T-helper 2 cell (primary cell): ENCODE measurements at places on chromosomes 16 and 17.

DNA sequence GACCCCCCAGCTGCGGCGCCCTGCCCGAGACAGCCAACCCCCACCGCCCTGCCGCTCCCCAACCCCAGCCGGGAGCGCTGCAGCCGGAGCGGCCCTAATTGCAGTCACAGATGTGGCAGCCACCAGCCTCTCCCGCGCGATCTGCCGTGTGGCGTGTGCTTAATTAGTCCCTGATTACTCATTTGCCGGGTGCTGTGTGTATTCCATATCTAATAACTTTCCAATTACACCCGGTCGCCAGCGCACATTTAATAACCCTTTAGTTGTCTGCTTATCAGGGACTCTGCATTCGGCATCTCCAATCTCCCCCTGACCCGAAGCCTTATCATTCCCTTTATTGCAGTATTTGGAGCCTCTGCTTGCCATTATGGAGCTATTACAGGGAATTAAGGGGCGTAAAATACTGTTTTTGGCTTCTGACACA lies 236.7 kb upstream of the CIBAR2 start:
- no peak for DNase-seq

DNA sequence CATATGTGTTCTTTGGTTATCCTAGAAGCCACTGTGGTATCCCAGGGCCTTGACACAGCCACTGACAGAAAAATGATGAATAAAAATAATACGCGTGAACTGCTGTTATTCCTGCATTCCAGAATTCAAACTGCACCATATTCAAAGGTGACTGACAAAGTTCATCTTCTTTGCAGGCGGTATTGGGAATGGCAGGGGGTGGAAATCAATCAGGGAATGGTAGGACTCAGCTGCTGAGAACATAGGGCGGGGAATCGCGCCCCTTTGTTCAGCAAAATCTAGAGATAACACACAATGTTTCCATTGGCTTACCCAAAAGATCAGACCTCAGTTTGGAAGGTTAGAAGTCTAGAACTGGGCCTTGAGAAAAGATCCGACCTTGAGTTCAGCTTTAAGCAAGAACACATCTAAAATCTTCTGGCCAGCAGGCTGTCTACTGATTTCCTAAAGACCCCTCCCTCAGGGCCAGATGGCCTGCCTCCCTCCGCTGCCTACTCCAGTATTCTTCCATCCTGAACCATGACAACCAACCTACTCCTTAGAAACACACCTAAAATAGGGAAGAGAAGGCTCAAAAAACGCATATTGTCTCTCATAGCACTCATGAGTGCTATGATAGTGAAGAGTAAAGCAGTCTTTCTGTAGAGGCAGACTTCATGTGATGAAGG lies 34.1 kb downstream of the CDK5R1 start:
- no peak for DNase-seq

GRCh38 chr16:8568231-8568617 lies 22.1 kb downstream of the TMEM114 start:
- no peak for DNase-seq

DNA sequence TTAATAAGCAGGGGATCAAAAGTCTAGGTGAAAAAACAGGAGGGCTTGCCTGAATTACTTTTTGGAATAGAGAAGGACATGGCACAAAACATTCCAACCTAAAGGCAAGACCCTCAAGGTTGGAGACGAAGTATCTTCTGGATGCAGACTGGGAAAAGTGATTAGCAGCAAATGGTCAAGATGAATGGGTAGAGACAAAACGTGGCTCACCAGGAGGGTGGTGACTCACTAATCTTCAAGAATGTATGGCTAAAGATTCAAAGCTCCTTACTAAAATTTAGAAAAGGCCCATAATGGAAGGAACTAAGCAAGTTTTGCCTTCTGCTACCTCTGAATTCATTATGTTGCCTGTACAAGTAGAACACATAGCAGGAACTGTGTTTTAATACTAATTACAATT lies 469.5 kb upstream of the RBFOX1 start:
- DNase-seq: no peak

- DNase-seq: peak; percentile 10
These were observed 63.3 kb upstream of the MTMR4 start for GRCh38 chr17:58577696-58578095.

DNA sequence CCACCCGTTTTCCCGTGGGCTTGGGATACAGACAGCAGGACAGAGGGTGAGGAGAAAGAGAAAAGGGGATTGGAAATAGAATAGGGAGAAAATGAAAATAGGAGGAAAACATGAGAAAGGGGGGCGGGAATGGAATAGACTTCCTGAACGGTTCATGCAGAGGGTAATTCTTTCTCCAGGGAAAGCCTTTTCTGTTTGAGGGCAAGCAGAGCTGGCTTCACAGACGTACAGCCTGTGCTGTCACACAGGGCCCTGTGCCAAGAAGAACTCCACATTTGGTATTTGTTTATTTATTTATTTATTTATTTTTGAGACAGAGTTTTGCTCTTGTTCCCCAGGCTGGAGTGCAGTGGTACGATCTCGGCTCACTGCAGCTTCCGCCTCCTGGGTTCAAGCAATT lies 12.0 kb downstream of the MILR1 start:
- no peak for DNase-seq

DNA sequence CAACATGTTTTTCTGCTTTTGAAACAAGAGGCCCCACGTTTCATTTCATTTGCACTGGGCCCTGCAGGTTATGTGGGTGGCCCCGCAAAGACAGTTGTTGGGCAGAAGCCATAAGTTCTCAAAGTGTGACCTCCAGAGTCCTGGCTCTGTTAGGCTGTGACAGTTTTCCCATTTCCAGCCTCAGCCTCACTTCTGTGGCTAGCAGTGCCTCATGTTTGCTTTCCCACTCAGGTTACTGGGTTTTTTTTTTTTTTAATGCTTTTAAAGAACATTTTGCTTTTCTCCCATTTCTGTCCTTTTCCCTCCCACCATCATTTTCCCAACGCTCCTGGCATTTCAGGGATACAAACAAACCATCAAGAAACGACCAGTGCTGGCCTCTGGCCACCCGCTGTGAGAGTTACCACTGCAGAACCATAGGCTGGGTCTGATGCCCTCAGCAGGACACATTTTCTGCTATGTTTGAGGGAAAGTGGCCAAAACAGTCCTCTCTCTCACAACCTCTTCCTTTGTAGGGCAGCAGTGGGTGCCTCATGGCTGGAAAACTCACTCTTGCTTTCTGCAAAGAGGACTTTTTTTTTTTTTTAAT lies 159.0 kb upstream of the MPHOSPH6 start:
- no peak for DNase-seq

GRCh38 chr16:63822818-63823217 lies 1299.0 kb downstream of the CDH11 start:
- no peak for DNase-seq

- no peak for DNase-seq
These were observed 16.4 kb downstream of the ZNF778 start for GRCh38 chr16:89233678-89234490.

GRCh38 chr16:69688589-69688988 lies 37.8 kb downstream of the NQO1 start:
- DNase-seq: no peak

- no peak for DNase-seq
These were observed 37.0 kb upstream of the ZNF750 start for GRCh38 chr17:82876602-82877379.

- DNase-seq: peak; percentile 25
These were observed 42.6 kb upstream of the SKAP1 start for GRCh38 chr17:48472411-48473281.

- DNase-seq: no peak
These were observed 239.4 kb upstream of the CPHXL start for GRCh38 chr16:75965504-75966374.

DNA sequence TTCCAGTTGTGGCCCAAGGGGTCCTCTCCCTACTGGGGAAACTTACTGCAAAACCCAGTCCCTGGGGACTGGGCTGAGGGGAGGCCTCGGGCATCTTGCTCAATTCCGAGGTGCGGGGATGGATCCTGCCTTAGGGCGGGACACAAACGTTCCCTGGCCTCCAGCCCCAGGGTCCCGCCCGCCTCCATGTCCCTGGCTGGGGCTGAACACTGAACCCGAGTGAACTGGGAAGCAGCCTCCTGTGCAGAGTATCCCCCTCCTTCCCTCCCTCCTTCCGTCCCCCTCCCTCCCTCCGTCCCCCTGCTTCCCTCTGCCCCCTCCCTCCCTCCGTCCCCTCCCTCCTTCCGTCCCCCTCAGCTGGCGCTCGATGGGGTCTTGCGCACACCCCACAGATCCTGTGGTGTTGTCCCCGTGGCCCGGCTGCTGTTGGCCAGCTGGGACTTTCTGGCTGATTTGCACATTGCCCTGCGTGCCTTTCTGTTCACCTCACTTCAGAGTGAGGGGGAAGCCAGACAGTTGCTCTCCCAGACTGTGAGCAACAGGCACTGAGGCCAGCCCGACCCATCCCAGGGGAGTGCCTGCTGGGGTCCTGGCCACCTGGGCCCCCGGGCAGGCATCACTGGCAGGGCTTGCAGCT lies 5.5 kb downstream of the TRAF7 start:
- DNase-seq: no peak

DNA sequence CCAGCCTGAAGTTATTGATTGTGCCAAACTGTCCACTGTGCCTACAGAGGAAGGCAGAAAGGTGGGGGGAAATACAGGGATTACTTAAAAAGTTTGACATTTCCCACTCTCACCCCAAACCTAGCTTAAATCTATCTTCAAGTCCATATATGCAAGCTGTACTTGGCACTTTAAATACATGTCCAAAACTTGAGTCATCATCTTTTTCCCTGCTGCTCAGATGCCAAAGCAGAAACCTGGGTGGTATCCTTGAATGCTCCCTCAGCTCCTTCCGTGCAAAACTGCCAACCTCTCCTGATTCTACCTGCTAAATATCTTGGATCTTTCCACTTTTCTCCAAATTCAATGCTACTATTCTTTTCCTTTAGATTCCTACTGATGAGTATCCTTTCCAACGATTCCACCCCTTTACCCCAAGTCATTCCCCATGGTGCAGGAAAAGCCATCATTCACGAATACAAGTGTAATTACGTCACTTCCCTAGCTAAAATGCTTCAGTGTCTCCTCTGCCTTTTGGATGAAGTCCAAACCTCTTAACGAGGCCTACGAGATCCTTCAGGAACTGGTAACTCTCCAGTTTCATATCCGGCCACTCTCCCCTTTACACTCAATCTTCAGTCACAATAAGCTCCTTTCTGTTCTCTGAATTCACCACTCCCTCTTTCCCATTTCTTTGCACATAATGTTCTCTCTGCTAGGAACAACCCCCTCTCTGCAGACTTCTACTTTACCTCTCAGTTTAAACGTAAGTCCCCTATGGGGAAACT lies 9.3 kb downstream of the BECN1 start:
- no peak for DNase-seq

GRCh38 chr16:53730693-53731092 lies 26.7 kb downstream of the FTO start:
- DNase-seq: no peak

DNA sequence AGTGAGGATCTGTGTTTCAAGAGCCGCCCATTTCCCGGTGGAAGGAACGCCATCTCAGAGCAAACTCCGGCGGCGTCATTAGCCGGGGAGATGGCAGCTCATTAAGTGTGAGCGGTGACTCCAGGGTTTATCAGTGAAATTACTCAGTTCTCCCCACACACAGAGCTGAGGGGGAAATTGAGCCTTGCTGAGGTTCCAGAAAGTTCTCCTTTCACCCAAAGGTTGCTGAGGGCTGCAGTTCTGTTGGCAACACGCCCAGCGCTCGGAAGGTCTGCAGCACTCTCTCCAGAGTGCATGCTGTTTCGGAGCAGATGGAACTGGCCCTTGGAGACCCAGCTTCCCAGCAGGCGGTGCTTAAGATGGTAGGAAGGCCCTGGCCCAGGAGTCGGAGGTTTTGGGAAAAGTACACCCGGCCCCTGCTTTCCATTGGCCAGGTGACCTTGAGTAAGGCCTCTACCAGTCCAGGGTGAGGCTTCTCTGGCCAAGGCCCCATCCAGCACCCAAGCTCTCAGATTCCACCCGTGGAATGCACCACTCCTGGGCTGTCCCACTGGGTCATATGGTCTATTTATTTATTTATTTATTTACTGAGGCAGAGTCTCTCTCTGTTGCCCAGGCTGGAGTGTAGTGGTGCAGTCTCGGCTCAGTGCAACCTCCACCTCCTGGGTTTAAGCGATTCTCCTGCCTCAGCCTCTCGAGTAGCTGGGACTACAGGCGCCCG lies 167.7 kb upstream of the CIBAR2 start:
- no peak for DNase-seq

DNA sequence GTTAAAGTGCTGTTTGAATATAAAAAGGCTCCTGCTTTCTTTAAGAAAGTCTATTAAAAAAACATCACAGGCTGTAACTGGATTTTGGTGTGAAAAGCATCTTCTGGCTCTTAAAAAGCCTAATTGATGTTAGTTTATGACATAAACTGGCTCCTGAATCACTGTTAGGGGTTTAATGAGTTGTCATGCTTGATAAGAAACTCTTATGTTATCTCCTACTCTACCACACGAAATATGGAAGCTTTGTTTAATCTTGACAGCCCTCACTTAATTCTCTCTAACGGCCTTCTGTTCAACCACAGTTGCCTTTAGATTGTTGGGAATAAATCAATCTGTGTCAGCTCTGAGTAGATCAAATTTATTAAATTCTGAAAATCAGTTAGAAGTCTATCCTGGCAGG lies 51.5 kb downstream of the CPPED1 start:
- no peak for DNase-seq

DNA sequence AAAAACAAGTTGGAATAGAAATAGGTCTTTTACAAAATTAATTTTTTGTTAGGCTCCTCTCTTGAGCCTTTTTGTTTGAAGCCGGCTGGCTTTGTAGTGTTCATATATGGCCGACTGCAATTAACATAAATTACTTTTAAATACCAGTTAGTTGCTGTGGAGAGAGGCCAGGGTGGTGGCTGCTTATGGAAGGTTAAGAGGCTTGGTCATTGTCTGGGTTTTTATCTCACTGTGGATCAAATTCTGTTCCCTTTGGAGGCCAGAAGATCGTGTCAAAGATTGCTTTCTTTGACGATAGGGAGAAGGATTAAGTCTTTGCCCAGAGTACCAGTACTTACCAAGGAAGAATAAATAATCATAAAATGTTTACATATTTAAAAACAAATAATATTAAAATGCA lies 39.9 kb downstream of the MSI2 start:
- no peak for DNase-seq

DNA sequence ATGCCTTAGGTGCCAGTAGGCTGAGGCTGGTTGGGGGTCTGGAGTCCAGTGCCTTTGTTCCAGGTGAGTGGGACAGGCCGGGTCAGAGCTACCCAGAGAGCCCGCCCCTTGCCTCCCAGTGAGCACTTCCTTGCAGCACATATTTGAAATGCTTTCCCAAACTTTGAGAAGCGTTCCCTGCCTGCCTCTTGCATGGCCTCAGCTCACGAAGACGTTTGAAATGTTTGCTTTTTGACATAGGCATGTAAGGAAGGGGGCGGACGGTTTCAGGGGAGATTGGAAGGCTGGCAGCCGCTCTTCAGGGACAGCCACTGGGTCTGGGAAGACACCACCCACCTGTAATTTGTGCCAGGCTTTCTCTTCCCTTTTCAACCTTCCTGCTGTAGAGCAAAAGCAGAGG lies 5.1 kb upstream of the FOXL1 start:
- DNase-seq: no peak

- no peak for DNase-seq
These were observed 12.9 kb upstream of the KATNB1 start for GRCh38 chr16:57722651-57723050.

- peak; percentile 81 for DNase-seq
These were observed at the start of gene PSMD7 for GRCh38 chr16:74296432-74297144. Gene PSMD7, plus strand, starts transcription at chr16:74296814. Its CDS starts 101 bp downstream, at chr16:74296915.

- no peak for DNase-seq
These were observed 21.7 kb upstream of the SP6 start for GRCh38 chr17:47872651-47873161.

GRCh38 chr17:50697062-50697461 lies 10.7 kb downstream of the ANKRD40 start:
- DNase-seq: no peak

- no peak for DNase-seq
These were observed 348.3 kb downstream of the CPPED1 start for GRCh38 chr16:12455287-12455798.
